CD4-positive, CD25-positive, alpha-beta regulatory T cell (primary cell): ENCODE measurements at places on chromosomes 1 and 21.

DNA sequence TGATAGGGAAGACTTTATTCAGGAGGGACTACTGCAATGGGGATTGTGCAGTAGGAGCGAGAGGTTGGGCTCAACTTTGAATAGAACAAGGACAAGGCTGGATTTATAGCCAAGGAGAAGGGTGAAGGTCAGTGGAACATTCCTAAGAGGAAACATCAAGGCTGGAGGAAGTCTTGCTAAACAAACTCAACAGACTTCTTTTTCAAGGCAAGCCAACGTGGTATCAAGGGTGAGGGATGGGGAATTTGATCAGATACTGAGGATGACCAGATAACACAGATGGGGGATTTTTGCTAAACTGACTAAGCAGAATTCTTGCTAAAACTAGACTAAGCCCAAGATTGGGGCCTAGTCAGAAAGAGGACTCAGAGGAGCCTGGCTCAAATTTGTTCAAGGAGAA lies 107.3 kb downstream of the DUSP10 start:
- no peak for DNase-seq

- DNase-seq = no peak
Observed at GRCh38 chr1:215279682-215280081, 197.1 kb downstream of the KCNK2 start.

GRCh38 chr1:159201642-159202041 lies 3.0 kb upstream of the ACKR1 start:
- DNase-seq = no peak

DNA sequence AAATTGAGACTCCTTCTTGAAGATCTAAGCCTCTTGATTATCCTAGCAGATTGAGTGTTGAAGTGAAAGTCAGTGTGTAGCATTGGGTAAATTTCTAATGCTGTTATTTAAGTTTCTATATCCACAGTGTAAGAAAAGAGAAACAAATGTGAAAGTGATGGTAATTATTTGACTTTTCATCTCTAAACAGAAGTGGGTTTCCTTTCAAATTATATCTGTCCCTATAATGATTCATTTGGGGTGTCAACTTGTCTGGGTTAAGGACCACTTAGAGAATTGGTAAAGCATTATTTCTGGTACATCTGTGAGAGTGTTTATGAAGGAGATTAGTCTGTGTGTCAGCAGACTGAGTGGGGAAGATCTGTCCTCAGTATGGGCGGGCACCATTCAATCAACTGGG lies 133.0 kb upstream of the HMCN1 start:
- DNase-seq = no peak

- no peak for DNase-seq
Observed at GRCh38 chr1:179817789-179818188, 59.8 kb downstream of the TOR1AIP2 start.
